ENCODE measurements at places on chromosomes 16 and 17.

GRCh38 chr17:60173304-60173819 is 23.6 kb downstream of the CA4 start:
- DNase-seq, result no peak

DNA sequence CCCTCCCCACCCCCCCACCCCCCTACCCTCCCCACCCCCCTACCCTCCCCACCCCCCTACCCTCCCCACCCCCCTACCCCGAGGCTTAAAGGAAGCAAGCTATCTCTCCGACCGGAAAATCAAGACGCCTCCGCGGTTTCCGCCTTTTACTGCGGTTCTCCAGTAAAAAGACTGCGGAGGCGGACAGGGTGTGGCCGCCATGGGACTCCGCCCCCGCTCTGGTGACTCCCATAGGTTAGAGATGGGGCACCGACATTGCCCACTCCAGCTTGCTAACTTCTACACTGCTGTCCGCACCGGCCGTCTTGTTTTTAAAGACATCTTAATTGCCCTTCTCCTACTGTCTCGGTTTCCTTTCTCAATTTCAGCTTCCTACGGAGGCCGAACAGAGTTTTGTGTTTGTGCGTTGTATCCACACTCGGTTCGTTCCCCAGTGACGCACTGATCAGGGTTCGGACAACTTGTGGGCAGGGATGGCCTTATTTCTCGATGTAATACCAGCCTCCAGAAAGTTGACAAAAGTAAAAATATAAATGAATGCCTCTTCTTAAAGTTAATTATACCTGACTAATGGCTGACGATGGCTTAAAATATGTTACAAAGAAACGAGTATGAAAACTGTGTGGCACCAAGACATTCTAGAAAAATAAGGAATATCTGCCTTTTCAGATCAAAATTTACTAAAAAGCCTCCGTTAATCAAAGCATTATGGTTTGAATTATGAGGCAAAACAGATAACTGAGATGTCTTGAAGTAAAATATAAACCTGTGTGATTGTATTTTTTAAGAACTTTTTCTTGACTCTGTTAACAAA is 1.1 kb upstream of the ZNF200 start:
- DNase-seq, result no peak

DNA sequence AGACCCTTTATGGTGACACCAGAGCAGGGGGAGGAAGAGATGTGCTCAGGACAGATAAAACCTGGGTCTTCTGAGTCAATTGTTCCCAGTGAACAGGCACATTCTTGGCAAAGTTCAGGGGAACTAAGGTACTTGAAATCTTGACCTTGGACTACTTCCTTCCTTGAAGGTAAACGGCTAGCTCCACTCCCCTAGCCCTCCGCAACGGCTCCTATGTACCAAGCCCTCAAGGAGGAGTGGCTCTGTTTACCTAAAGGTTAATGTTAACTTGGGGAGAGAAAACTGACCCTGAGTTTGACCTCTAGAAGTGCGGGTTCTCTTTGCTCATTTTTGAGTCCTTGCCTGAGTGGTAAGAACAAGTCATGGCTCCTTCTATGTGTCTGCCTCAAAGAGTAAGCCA is 7.8 kb downstream of the TTLL6 start:
- DNase-seq, result no peak

DNA sequence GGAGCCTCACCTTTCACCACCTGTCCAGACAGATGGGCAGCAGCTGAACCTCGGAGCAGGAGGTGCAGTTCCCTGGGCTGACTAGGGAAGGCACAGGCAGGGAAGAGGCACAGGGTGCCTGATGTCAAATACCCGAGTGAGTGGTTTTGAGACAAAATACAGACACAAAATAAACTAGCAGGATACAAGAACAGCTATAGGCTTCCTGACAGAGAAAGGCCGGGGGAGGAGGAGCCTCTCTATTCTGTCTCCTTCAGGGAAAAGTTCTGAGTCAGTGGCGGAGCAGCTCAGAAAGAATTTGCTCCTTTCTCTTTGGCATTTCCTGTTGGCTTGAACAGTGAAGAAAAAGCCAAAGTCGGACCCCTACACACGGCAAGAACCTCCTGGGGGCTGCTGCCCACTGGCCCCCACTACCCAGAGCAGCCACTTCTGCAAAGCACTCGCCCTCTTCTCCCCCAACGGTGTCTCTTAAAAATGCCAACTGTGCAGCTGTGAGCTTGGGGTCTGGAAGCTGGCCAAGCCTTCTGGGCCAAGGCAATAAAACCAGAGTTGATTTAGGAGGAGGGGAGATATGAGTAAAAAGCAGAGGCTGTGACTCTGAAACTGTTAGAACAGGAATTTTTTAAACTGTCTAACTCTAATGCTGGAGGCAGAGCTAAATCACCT is 14.4 kb upstream of the FAAP100 start:
- DNase-seq, result no peak

DNA sequence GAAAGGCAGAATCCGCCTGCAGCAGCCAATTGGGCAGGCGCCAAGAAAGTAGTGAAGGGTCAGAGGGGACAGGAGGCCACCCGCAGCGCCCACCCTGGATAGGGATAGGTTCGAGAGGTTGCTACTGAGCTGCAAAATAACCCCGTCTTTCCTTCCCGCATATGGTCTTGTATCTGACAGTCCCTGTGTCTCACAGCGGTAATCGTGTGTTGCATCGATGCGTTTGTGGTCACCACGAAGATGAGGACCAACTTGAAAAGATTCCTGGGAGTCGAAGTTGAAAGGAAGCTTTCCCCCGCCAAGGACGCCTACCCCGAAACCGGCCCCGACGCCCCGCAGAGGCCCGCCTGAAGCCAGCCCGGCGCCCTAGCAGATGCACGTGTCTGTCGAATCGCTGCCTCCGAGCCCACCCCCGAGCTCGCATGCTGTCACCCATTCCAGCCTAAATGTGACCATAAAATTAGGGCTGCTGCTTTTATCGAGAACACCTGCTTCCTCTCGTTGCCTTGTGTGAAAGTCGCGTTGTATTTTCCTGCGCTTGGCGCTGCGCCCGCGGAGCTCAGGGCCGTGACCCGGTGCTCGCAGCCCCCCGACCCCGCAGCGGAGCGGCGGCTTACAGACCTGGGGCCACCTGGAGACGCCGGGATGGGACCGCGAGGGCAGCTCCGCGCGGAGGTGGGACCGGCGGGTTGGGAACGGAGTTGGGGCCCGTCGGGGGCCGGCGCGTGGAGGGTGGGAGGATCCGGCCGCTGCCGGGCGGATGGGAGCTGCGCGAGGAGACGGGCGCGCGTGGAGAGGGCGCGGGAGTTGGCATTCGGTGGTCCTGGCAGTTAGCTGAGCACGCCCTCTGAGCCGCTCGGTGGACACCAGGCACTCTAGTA is at the start of gene CMTM2:
Gene CMTM2 (plus strand): TSS at position 813 of the 881 bp plus-strand sequence. CDS start 145 bp downstream, outside the sequence.
- DNase-seq, result peak; percentile 37
